Smooth muscle cell of trachea (primary cell): ENCODE measurements at places on chromosomes 2 and 18. TPM values are rescaled to one million over a fixed set of nuclear protein-coding genes. Genes with fewer than 3 reads are reported as not detected.

EHD3 gene
- total RNA-seq = 33.0 and 34.6 TPM in 2 replicates

COL3A1 gene
- total RNA-seq = 2,358 and 3,379 TPM in 2 replicates

SERPINB8 gene
- total RNA-seq = 7.4 and 15.1 TPM in 2 replicates

ORC4 gene
- total RNA-seq = 25.0 and 45.5 TPM in 2 replicates

REG1A gene
- not detected in 2 replicates for total RNA-seq

DSG3 gene
- under 0.01 TPM in 2 replicates for total RNA-seq

CDCA7 gene
- total RNA-seq = 1.3 and 4.7 TPM in 2 replicates

MAIP1 gene
- 33.6 and 36.2 TPM in 2 replicates for total RNA-seq

ASPRV1 gene
- 0.15 and 0.33 TPM in 2 replicates for total RNA-seq

PRKCE gene
- 13.2 and 19.0 TPM in 2 replicates for total RNA-seq

CD8B2 gene
- total RNA-seq = not detected in 2 replicates

TUBA3E gene
- total RNA-seq = not detected in 2 replicates

SOX11 gene
- under 0.01 TPM in 1 of 2 replicates, not detected in the other for total RNA-seq

ZNF385B gene
- total RNA-seq = not detected in 2 replicates

CDH2 gene
- 6.3 and 6.8 TPM in 2 replicates for total RNA-seq

UGT1A8 gene
- not detected in 2 replicates for total RNA-seq

ABCG5 gene
- not detected in 2 replicates for total RNA-seq

TMEM247 gene
- not detected in 2 replicates for total RNA-seq

CYP27A1 gene
- 19.1 and 53.1 TPM in 2 replicates for total RNA-seq

KLHL30 gene
- 0.29 and 0.66 TPM in 2 replicates for total RNA-seq

ANTXR1 gene
- total RNA-seq = 39.4 and 45.7 TPM in 2 replicates

NGEF gene
- 0.44 and 4.3 TPM in 2 replicates for total RNA-seq

C2orf15 gene
- not detected in 2 replicates for total RNA-seq

DES gene
- total RNA-seq = 1.6 and 6.3 TPM in 2 replicates

AQP12A gene
- total RNA-seq = not detected in 2 replicates

ARMC9 gene
- total RNA-seq = 81.9 and 105 TPM in 2 replicates

DNER gene
- total RNA-seq = 0.44 and 0.83 TPM in 2 replicates

MRPL53 gene
- 47.3 and 48.0 TPM in 2 replicates for total RNA-seq

CPLX4 gene
- not detected in 2 replicates for total RNA-seq

PREB gene
- 33.7 and 40.2 TPM in 2 replicates for total RNA-seq

TGFA gene
- total RNA-seq = 0.73 TPM in 1 of 2 replicates, not detected in the other

SLC11A1 gene
- under 0.01 and 0.33 TPM in 2 replicates for total RNA-seq

CHRNG gene
- not detected in 2 replicates for total RNA-seq

ACMSD gene
- total RNA-seq = not detected in 2 replicates

SLC9A4 gene
- not detected in 2 replicates for total RNA-seq

SCG2 gene
- 1.0 and 1.2 TPM in 2 replicates for total RNA-seq

SPATA3 gene
- not detected in 2 replicates for total RNA-seq

KRTCAP3 gene
- not detected in 2 replicates for total RNA-seq

FAM110C gene
- under 0.01 TPM in 1 of 2 replicates, not detected in the other for total RNA-seq

FTCDNL1 gene
- 3.3 and 4.5 TPM in 2 replicates for total RNA-seq

SNTG2 gene
- not detected in 2 replicates for total RNA-seq

DUSP19 gene
- total RNA-seq = 3.5 TPM in 2 replicates

CAPN14 gene
- total RNA-seq = 0.33 and 0.58 TPM in 2 replicates

SIX2 gene
- 0.17 TPM in 1 of 2 replicates, not detected in the other for total RNA-seq

FBLN7 gene
- total RNA-seq = 0.17 and 0.29 TPM in 2 replicates
